ENCODE measurements at places on chromosomes 4 and X.

GRCh38 chrX:10507181-10507580, 113.2 kb downstream of the MID1 start:
- DNase-seq: no peak

- DNase-seq: no peak
Measured at GRCh38 chr4:168666531-168666930, 169.7 kb downstream of the PALLD start.

DNA sequence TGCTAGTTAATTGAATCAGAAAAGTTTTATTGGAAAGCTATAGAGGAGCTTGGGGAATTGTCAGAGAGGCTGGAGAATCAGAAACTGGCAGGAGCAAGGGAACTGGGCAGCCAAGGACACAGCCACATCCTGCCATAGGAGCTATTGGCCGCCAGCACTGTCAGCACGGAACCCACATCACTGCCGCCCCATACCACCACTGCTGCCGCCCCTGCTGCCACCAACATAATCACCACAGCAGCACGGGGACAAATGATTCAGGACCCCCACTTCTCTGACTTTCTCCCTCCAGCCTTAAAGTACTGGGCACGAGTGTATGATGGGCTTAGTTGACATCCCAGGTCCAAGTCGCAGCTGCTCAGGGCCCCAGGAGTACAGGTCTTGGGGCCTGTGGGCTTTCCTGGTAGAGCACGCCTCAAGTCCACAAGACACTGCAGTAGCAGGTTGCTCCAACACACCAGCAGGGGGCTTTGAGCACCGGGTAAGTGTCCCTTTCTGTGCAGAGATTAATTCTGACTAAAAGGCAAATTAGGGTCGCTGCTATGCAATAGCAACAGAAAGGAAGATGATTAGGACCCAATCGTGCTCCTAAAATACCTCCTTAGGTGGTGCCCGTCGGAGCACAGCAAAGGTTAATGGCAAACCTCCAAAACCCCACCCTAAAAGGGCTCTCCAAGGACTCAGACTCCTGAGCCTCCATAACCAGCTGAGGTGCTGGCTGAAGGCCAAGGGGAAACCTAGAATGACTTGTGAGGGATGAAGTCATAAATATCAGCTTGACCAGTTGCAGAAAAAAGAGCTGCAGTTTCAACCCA, 6.9 kb downstream of the PJA1 start:
- peak; percentile 62 for DNase-seq

- peak; percentile 76 for DNase-seq
Measured at GRCh38 chrX:129959493-129959832, 23.0 kb upstream of the BCORL1 start.

GRCh38 chr4:146029147-146029546, 90.5 kb upstream of the ZNF827 start:
- DNase-seq: no peak

- DNase-seq: peak; percentile 26
Measured at GRCh38 chrX:54641530-54641929, 111.5 kb downstream of the GNL3L start.

DNA sequence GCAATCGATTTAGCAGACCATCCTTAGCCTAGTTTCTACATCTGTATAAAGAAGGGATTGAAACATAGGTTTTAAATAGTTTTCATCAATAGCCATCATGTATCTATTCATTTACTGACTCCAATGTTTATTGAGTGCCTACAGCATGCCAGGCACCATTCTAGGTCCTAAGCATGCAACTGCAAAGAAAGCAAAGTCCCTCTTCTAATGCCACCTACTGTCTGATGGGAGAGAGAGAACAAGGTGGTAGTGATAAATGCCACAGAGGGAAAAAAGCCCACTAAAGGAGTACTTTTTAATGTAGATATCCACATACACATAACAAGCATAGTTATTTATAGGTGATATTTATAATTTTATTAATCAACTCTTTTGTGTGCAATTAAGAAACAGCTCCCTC, 67.6 kb upstream of the PPARGC1A start:
- no peak for DNase-seq

DNA sequence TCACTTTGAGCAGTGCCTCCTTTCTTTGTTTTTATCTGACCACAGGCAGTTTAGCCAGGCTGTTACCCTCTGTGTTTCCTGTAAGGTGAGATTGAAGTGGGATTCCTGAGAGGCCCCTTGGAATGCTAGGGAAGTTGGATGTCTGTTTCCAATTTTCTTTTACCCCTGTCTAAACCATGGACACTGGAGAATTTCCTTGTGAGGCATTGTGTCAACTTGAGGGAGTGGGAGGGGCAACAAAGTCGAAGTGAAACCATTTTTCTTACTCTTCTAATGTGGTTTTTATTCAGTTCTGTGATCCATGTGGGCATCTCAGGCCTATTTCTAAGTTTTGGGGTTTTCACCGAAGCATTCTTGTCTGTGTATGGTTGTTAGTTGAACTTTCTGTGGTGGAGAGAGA, 296.1 kb upstream of the UGT8 start:
- DNase-seq: peak; percentile 2

- DNase-seq: no peak
Measured at GRCh38 chr4:138037696-138038095, 204.5 kb downstream of the SLC7A11 start.

DNA sequence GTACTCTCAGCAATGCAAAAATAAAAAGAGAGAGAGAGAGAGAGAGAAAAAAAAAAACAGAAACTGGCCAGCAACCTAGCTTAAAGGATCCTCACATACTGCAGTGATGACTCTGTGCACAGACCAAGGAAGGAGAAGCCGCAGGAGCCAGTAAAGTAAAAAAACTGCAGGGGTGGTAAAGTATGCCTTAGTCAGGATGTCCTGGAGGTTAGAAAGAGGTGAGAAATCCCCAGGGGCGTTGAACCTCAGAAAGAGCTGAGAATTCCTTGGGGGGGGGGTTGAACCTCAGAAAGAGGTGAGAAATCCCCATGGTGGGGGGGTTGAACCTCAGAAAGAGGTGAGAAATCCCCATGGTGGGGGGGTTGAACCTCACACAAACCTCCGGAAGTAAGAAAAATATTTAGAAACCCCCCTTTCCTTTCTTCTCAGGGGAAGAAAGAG, 48.0 kb downstream of the MAGEA9 start:
- DNase-seq: no peak

DNA sequence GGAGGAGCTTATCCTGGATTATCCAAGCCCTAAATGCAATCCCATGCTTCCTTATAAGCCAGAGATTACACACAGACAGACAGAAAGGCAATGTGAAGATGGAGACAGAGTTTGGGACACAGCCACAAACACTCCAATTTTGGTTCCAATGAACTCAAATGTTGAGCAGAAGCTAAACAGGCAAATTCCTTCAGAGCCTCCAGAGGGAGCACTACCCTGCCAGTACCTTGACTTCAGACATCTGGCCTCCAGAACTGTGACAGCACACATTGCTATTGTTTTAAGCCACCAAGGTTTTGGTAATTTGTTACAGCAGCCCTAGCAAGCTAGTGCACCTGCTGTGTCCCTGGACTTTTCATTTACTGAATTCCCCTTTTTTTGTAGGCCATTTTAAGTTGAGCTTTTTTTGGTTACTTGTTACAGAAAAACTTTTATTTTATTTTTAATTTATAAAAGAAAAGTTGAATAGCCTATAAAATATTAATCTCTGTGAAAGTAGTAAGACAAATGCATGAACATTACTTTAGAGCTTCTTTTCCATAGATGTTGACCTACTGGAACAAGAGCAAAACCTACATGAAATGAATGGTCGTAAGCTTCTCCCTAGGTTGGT, 33.4 kb upstream of the SRD5A3 start:
- DNase-seq: no peak

DNA sequence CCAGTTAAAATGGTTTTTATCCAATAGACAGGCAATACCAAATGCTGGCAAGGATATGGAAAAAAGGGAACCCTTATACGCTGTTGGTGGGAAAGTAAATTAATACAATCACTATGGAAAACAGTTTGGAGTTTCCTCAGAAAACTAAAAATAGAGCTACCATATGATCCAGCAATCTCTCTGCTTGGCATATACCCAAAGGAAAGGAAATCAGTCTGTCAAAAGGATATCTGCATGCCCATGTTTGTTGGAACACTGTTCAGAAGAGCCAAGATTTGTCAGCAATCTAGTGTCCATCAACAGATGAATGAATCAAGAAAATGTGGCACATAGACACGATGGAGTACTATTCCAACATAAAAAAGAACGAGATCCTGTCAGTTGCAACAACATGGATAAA, 91.0 kb upstream of the SH3RF1 start:
- no peak for DNase-seq

GRCh38 chr4:13706120-13706519, 78.6 kb upstream of the BOD1L1 start:
- DNase-seq: no peak

DNA sequence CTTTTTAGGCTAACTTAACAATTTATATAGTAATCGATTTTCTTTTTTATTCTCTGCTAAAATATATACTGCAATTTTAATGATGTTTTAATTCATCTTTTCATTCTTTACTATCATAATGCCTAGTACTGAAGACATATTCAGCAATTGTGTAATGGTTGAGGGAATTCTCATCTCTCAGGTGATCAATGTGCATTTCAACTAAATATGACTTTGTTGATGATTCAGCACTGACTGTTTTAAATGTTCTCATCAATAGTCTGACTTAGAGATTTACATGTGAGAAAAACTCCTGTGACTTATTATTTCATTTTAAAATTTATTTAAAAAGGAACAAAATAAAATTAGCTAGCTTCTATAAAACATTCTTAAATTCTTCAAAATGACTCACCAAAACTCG, 1450.3 kb downstream of the STIM2 start:
- no peak for DNase-seq

DNA sequence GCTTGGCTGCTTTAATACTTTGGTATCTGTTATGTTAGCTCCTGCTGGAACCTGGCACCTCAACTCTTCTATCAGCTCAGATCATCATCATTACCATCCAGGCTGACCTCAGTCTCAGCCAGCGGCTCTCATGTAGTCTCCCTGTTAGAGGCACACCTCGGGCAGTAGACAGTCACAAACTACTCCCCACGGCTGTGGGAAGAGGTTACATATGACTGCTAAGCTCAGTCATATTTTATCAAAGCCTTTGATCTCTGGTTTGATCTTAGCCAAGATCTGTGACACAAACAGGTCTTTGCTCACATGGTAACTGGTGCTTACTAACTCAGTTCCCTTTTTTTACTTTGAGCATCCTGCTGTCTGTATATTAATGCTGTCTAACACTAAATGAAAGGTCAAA, 384.9 kb downstream of the CENPC start:
- no peak for DNase-seq

DNA sequence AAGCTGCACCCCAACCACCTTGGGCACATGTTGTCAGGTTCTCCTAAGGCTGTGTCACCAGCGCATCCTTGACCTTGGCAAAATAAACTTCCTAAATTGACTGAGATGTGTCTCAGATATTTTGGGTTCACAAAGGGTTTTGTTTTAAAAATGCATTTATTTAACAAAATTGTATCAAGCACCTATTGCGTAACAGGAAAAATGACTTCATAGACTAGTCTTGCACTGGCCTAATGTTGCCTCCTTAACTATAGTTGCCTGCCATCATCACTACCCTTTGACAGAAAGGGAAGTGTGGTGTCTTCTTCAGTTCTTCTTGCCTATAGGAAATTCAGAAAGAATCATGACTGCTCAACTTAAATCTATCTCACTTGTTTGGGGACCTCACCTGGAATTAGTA, 374.2 kb downstream of the SH2D1A start:
- no peak for DNase-seq

GRCh38 chrX:11724122-11725017, 33.7 kb upstream of the MSL3 start:
- peak; percentile 33 for DNase-seq

- DNase-seq: no peak
Measured at GRCh38 chr4:35493977-35494376, 750.3 kb downstream of the ARAP2 start.

DNA sequence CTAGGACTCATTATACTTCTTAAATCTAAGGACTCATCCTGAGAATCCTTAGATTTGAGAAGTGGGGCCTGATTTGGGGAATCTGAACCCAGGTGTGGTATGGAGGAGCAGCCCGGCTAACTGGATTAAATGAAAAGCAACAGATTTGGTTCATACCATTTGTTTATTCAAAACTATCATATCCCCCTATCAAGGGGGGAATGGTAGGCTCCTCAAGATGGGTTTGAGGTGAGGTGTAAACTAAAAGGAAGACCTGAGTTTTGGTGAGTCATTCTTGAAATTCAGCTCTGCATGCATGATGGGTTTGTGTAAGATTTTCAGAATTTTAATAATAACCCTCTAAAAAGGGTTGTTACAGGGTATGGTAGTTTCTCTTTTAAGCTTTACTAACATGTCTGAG, 53.4 kb downstream of the CASP6 start:
- no peak for DNase-seq

GRCh38 chr4:91681544-91681943, 622.2 kb upstream of the GRID2 start:
- no peak for DNase-seq

DNA sequence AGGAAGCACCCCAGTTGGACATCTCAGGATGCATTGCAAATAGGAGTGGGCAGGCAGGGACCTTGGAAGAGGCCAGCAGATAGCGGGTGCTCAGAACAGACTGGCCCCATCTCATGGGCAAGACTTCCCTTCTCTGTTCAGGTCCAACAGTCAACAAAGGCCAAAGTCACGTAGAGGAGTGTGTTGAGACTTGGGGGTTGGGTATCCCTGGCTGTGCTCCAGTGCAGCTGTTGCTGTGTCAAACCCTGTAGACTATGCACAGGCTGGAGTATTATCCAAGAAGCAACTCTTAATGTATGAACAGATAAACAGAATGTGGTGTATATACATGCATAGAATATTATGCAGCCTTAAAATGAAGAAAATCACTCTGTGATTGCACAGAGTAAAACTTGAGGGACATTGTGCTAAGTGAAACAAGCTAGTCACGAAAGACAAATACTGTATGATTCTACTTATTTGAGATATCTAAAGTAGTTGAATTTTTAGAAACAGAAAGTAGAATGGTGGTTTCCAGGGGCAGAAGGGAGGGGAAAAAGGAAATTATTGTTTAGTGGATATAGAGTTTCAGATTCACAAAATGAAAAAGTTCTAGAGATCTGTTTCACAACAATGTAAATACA, 192.1 kb upstream of the LCORL start:
- DNase-seq: no peak

- no peak for DNase-seq
Measured at GRCh38 chr4:123671636-123672404, 275.2 kb downstream of the SPRY1 start.

DNA sequence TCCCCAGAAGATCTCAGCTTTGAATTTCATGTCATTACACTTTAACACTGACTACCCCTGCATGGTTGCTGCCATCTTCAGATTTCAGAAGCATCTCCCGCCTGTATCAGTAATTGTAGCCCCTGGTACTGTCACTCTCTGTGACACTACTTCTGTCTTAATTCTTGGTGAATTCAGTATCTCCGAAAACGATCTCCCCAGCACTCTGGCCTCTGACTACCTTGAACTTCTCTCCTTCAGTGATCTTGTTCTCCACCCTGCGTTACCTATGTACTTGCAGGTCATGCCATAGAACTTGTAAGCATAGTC, 53.8 kb upstream of the ABCG2 start:
- no peak for DNase-seq

GRCh38 chr4:105956569-105956968, 61.3 kb downstream of the NPNT start:
- DNase-seq: no peak

Data from H7 (cell line).